ENCODE measurements at places on chromosomes 7 and 10.
A peak's percentile ranks its signal among the peaks of the same experiment; 100 is the strongest.

GRCh38 chr10:107443326-107443725 is 278.8 kb upstream of the SORCS1 start:
- DNase-seq: no peak

DNA sequence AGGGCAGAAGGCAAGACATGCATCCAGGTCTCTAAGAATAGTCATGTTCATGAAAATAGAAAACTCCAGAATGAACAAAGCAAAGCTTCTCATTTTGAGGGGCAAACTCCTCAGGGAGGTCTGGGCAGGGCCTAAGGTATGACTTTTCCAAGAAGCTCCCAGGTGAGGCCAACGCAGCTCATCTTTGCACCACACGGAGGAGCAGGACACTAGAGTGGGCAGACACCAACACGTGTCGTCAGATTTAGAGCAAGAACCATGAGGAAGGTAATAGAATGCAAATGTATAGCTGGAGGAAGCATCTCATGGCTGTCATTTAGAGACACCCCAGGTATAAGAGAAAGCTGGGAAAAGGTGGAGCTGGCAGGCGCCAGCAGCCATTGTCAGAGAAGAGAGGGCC is 95.7 kb downstream of the WDFY4 start:
- no peak for DNase-seq

GRCh38 chr7:25922296-25922695 is 229.7 kb upstream of the NFE2L3 start:
- DNase-seq: no peak

DNA sequence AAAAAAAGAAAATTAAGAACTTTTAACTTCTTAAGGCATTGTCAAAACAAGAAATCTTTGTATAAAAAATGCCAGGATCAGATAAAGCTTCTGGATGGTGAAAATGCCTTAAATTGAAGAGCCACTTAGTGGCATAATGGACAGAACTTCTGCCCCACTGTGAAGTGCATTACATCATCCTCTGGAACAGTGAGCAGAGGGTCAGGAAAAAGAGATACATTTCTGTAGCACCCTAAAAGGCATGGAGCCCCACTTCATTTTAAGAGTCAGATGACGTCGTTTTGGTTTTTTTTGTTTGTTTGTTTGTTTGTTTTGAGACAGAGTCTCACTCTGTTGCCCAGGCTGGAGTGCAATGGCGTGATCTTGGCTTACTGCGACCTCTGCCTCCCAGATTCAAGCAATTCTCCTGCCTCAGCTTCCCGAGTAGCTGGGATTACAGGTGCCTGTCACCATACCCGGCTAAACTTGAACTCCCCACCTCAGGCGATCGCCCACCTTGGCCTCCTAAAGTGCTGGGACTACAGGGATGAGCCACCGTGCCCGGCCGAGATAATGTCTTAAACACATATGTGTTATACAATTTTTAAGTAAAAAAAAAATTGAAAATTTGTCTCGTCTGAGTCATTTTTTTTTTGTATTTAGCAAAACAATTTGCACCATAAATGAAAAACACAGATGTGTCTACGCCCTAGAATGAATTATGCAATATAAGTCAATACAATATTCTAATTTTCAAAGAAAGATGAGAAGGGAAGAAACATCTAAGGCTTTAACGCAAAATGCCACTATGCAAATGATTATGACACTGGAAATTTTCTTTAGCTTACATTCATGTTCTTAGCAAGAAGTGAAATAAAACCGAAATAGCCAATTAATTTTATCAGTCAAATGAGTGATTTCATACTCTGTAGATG is 29.2 kb downstream of the SLC13A1 start:
- DNase-seq: no peak

DNA sequence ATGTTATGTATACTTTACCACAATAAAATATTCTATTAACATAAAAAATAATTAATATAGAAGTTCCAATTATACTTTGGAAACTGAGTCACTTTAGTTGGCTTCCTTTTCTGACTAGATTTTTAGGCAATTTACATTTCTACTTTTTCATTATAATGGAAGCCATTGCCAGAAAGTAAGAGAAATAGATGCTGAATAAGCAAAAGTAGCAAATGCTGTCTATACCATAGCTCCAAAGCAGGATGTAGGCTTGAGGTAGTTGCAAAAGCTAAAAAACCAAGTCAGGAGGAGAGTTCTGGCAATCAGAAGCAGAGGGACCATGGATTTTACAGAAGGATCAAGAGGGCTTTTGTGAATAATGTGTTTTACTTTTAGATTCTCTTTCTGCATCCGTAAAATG is 262.4 kb upstream of the TMEM229A start:
- no peak for DNase-seq

DNA sequence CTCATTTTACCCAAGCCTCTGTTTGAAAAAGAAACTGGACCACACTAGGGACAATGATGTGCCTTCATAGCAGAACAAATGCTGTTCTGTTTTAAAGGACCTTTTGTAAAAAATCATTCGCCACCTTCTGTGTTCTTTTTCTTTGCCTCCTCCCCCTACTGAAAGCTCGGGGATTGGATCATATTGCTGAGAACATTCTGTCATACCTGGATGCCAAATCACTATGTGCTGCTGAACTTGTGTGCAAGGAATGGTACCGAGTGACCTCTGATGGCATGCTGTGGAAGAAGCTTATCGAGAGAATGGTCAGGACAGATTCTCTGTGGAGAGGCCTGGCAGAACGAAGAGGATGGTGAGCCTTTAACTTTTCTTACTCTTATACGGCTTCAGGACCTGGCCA is 62.2 kb downstream of the POLL start:
- DNase-seq: no peak

DNA sequence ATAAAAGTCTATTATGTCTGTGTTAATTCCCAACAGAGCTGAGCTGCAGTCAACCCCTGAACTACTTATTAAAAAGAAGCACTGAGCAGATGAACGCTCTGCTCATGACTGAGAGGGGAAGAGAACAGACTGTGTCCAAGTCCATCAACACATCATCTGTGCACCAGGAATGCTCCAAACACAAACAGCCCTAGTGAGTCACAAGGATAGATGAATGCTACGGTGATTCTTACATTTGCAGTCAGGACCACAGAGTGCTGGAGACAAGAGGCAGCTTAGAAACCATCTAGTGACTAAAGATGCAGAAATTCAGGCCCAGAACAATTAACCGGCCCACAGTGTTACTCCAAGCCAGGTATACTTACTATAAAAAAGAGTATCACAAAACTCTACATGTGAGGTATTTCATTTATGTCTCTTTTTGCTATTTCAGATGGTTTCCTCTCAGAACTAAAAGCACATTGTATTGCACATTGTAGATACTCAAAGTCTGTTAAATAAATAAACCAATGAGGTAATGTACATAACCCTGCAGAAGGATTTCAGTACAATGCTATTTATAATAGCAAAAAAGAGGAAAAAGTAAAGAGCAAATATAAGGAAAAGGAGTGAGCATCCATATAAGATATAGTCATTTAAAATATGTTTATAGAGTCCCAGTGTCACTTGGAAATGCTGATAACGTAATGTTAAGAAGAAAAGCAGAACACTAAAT is 159.2 kb downstream of the KCNMA1 start:
- no peak for DNase-seq

- DNase-seq: peak; percentile 70
Measured at GRCh38 chr10:103197174-103197573, 4.1 kb upstream of the NT5C2 start.

DNA sequence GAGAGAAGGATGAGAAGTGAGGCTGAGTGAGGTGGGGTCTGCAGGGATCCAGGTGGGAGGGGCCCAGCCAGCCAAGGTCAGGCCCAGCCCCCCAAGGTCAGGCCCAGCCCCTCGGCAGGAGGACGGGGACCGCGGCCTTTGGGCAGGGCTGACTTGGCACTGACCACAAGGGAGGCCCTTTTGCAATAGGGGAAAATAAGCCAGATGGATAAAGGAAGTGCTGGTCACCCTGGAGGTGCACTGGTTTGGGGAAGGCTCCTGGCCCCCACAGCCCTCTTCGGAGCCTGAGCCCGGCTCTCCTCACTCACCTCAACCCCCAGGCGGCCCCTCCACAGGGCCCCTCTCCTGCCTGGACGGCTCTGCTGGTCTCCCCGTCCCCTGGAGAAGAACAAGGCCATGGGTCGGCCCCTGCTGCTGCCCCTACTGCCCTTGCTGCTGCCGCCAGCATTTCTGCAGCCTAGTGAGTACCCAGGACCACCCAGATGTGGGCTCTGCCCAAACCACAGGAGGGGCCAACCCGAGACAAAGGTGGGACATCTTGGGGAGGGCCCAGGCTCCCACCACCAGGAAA is at the start of gene PILRA:
Gene PILRA, plus strand, starts transcription at position 227 of the 571 bp plus-strand sequence. Its CDS starts 170 bp downstream, at position 397.
- DNase-seq: no peak

DNA sequence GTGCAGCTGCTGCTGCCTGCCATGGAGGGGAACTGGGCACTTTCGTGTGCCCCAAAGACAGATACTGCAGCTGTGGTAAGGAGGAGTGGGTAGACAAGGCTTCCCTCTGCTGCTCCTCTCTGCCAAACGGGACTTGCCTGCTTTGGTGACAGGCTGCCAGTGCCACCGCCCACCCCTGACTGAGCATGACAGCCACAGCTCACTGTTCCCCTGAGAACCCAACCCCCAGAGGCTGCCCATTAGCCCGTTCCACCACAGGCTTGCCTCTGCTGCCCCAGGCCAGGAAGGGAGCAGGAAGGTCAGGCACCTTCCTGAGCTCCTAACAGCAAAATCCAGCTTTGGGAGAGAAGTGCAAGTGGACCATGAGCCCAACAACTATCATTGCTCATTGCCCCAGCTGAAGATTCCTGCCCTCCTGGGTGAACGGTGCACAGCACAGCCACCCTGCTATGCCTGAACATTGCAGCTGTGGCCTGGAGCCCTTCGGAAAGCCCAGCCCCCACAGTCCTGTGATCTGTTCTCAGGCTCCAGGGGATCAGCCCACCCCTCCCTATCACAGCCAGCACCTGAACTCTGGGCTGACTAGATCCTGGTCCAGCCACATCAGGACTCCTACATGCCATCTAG is 58.7 kb upstream of the ANTXRL start:
- peak; percentile 50 for DNase-seq

DNA sequence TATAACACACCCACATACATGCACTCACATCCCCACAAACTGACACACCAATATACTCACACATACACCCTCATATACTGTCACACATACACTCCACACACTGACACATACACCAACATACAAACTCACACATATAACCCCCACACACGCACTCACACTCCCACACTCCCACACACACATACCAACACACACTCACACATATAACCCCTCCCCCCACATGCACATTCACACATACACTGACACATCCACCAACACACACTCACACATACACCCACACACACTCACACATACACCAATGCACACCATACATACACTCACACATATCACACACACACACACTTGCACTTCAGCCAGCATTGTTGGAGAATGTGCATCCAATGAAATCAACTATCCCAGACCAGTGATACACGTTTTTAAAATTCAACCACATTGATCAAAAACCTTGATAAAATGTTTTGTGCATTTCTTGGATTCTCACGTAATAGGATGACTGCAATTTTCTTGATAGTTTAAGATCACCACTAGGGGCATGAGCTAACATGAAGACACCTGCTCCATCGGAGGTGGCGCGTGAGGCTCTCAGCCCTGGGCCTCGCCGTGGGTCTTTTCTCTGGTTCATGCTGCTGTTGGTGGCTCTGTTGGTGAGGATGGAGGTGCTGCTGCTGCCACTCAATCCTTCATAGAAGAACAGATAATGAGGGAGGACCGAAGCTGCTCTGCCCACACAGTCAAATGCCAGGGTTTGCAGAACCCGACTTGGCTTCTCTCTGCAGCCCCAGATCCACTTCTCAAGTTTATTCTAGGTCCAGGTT is 32.1 kb upstream of the CHST15 start:
- no peak for DNase-seq

DNA sequence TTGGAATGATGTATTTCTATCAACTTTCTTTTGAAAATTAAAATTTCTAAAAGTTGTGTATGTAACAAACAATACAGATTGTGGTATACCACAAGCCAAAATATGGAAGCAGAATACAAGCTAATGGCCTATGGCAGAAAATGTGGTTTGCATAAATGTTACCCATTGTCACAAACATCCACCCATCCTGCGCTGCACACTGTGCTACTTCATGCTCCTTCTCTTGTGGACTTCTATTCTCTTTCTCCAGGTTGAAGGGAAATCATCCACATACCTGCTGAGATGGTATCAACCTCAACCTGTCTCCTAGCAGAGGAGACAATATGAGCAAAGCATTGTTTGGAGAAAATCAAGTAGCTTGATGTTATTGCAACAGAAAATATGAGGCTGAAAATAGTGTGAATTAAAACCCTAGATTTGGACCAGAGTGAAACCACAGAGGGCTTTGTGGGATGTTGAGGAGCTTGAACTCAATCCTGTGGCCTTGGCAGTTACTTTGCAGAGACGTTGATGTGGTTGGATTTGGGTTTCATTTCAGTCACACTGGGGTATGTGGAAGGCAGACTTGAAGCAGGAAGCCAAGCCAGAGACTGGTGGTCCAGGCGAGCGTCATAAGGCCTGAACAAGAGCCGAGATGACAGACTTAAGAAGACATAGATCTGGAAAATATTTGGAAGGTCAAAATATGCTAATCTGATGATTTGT is 63.8 kb downstream of the ICA1 start:
- no peak for DNase-seq

- no peak for DNase-seq
Measured at GRCh38 chr10:110455446-110455845, 42.3 kb upstream of the DUSP5 start.

DNA sequence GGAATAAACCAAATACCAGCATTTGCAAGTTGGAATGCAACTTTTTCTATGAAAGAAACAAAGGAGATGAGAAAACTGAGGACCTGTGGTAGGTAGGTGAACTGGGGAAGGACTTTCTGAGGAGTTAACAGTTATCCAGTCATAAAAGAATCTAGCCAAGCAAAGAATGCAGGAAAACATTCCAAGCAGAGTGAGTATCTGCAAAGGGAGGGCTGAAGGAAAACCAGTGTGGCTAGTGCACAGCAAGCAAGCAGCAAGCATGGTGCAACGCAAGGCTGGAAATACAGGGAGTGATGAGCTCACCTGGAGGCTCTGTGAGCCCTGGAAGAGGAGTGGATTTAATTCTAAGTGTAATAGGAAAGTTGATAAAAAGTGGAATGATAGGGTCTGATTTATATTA is 44.0 kb downstream of the RTKN2 start:
- no peak for DNase-seq

DNA sequence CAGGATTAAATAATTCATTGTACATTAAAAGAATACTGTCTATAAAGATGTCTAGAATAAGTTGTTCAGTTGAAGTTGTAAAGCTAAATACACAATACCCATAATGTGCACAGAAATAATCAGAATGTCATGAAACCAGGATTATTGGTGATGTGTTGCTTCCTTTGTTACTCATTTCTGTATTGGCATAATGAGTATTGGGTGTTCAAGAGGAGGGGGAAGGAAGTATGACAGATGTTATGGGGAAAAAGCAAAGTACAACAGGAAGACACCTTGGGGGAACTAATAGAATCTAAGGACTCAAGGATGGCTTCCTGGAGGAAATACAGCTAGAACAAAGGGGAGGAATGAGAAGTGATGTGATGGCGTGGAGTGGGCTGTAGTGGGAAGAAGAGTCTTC is 15.0 kb downstream of the ANKRD1 start:
- DNase-seq: no peak
